CD4-positive, alpha-beta T cell treated with Interleukin-2 at 100 ng/mL for 4 hours (primary cell): ENCODE measurements at places on chromosomes 3 and 15.

GRCh38 chr15:25186906-25187645 lies 232.3 kb downstream of the SNRPN start:
- no peak for DNase-seq

GRCh38 chr3:178405531-178405930 lies 130.7 kb upstream of the KCNMB2 start:
- no peak for DNase-seq

- no peak for DNase-seq
Observed at GRCh38 chr15:75002398-75002797, 7.0 kb downstream of the SCAMP5 start.

DNA sequence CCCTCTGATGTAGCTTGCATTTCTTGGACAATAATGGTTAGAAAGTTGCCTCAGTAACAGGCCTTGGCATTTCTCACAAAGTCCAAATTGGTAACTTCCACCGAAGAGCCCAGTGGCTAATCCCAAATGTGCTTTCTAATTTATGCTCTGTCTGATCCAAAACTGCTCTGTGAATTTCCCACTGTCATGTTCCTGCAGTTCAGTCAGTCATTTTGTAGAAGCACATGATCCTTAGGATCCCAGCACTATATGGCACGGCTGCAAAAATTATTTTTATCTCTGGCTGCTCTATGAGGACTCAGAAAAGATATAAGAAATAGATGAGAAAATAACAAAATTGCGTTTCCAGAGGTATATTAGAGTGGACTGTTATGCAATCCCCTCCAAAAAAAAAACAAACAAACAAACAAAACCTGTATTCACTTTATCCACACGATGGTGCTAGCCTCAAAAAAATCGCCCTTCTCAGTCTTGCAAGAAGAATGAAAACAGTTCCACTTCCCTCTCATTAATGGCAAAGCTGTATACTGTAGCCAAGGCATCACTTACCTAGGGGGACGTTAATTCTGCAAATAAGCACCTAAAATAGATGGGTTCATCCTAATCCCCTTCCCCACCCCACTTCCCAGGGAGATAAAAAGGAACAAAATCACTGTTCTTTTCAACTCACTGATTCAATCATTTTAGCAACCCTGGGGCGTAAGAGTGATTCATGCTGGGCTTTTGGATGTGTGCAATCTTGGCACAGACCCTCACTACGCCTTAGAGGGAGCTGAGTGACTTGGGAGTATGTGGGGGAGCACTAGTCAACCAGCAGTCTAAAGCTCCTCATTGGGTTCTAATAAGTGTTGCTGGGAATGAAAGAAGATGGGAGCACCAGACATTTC lies 61.3 kb downstream of the TMCO5A start:
- peak; percentile 9 for DNase-seq

- peak; percentile 62 for DNase-seq
Observed at GRCh38 chr15:101167753-101168462, 83.9 kb downstream of the CHSY1 start.

- DNase-seq: no peak
Observed at GRCh38 chr15:43314171-43314570, 16.2 kb downstream of the LCMT2 start.

- DNase-seq: no peak
Observed at GRCh38 chr15:56765251-56765650, 31.9 kb upstream of the ZNF280D start.

- DNase-seq: no peak
Observed at GRCh38 chr15:77538793-77539497, 93.8 kb downstream of the LINGO1 start.

GRCh38 chr3:170914690-170915089 lies 6.3 kb upstream of the EIF5A2 start:
- no peak for DNase-seq
